ENCODE measurements at places on chromosomes 7 and 10. TPM values are rescaled to one million over a fixed set of nuclear protein-coding genes. Genes with fewer than 3 reads are reported as not detected.

GRCh38 chr10:97412891-97413304 lies 11.8 kb upstream of the RRP12 start:
- DNase-seq, result peak; percentile 83

TRIM74 gene
- total RNA-seq, result 2.1 TPM

- no peak for DNase-seq
These were observed 354.4 kb downstream of the CRPPA start for GRCh38 chr7:16066805-16067459.

- peak; percentile 66 for DNase-seq
These were observed 10.4 kb downstream of the STMP1 start for GRCh38 chr7:135672560-135673359.

GRCh38 chr7:41256186-41256945 lies 446.5 kb downstream of the INHBA start:
- DNase-seq, result no peak

DNA sequence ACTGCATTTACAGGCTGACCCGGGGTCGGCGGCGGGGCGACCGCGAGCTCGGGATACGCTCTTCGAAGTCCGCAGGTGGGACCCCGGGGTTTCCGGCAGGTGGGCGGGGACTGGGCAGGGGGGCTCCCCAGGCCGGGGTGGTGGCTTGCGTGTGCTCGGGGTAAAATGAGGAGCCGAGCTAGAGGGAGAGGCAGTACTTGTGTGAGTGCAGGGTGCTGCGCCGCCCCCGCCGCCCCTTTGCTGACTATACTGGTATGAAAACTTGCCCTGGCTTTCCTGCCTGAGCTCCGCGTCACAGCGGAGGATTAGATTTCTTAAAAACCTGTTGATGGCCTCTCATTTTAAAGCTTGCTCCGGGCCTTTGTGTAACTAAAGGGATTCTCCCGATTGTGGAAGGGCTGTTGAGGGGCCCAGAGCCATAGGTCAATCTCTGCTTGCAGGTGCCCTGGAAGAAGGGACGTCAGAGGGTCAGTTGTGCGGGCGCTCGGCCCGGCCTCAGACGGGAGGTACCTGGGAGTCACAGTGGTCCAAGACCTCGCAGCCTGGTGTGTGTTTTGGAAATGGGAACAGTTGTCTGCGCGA lies 488 bp downstream of the ARMC10 start:
- peak; percentile 87 for DNase-seq

DNA sequence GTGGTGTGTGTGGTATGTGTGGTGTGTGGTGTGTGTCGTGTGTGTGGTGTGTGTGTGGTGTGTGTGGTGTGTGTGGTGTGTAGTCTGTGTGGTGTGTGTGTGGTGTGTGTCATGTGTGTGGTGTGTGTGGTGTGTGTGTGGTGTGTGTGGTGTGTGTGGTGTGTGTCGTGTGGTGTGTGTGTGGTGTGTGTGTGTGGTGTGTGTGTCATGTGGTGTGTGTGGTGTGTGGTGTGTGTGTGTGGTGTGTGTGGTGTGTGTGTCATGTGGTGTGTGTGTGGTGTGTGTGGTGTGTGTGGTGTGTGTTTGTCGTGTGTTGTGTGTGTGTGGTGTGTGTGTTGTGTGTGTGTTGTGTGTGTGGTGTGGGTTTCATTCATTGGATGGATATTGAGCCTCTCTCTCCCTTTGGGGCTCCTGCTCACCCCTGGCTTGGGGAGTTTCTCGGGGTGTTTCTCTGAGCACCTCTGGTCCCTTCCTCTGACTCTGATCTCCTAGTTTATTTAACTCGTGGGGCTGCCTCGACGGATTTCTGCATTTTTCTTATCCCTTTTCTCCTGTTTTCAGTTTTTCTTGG lies 145.8 kb downstream of the DNAJB6 start:
- DNase-seq, result no peak

DLX5 gene
- total RNA-seq, result not detected

- DNase-seq, result no peak
These were observed 103.4 kb upstream of the ELMO1 start for GRCh38 chr7:37552030-37552429.

DNA sequence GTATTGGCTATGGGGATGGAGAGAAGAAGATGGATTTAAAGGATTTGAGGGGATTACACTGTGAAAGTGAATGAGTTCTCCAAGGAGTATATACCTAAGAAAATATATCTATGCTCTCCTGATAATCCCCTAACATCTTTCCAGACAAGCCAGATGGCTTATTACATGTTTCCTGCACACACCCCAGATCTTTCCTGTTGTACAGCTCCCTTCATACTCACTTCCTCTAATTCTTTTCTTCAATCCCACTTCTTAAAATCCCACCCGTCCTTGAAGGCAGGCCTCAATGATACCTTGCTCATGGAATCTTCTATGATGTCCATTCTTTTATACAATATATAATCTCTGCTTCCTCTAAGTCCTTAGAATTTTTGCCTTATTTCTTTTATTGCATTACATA lies 317.2 kb upstream of the DGKB start:
- no peak for DNase-seq

ASB4 gene
- not detected for total RNA-seq

DNA sequence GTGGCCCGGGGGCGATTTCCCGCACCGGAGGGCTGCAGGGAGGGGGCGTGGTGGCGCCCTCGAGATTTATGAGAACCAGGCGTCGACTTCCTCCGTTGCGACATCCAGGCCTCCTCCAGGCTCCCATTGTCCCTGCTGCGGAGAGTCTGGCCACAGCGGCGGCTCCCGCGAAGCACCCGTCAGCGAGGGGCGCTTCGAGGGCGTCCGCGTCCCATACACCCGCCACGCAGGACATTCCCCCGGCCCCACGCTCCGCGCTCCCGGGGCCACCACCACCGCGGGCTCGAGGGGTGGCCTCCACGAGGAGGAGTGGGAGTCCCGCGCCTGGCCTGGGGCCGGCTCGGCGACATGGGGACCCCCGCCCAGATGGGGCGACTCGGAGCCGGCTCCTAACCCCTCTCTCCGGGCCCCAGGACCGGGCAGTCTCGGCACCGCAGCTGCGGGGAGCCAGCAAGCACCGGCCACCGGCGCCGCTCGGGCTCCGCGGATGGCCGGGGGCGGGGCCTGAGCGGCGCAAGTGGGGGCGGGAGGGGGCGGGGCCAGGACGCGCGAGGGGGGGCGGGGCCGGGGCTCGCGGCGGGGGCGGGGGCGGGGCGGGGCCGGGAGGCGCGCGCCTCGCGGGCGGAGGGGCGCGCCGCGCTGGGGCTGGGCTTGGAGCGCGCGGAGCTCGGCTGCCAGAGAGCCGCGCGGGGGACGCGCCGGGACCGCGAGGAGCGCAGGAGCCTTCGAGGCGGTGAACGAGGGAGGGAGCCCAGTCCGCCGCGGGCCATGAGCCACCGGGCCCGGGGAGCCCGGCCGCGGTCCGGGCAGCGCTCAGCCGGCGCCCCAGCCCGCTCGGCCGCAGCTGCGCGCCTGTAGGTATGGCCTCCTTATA lies at the start of gene SH2B2:
Gene SH2B2, plus strand, starts transcription at position 632 of the 874 bp plus-strand sequence. CDS start 13,683 bp downstream, outside the sequence.
- peak; percentile 81 for DNase-seq

SUPV3L1 gene
- total RNA-seq, result 63.9 TPM

Data from activated CD4-positive, alpha-beta T cell treated with anti-CD3 and anti-CD28 coated beads, Interleukin-2, amount 10 ng/mL, durations not matched to agents 24 days and 14 days (primary cell).